ENCODE measurements at places on chromosomes 3 and 15.
A peak's percentile ranks its signal among the peaks of the same experiment; 100 is the strongest.

DNA sequence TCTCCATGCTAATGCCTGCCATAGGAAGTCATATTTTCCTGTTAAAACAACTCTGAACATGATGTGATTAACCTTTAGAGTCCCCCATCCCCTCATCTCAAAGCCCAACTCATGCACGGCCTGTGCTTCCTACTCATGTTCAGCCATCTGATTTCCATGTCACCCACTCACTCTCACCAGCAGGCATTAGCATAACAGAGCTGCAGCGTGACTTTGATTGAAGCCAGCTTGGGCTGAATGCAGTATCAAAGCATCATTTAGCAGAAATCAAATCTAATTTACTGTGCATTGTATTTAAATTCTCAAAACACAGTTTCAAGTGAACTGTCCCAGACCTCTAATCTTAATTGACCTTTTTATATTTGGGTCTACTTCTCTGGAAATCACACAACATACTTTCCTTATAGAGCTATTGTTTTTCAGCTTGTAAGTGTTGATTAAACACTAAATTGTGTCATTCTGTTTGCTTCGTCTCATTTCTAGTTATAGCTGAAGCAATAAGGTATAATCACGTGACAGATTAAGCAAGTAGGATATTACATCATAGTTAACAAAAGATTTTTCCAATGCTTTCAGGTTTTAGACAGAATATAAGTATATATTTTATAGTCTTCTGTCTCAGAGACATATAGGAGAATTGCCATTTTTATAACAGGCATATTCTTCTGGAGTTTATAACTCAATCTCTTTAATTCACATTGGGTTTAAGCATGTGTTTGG lies 501.5 kb downstream of the ROBO2 start:
- no peaks in the 10 kb centered on the region for H3K4me1 ChIP-seq
- H3K27ac ChIP-seq = no peak overlapping the region
- no peak for DNase-seq
- no peaks in the 10 kb centered on the region for H3K36me3 ChIP-seq
- no peaks in the 10 kb centered on the region for H3K27me3 ChIP-seq
- H3K4me3 ChIP-seq = no peak overlapping the region

- H3K27ac ChIP-seq = no peak overlapping the region
- DNase-seq = no peak
- H3K4me3 ChIP-seq = no peak overlapping the region
- no peaks in the 10 kb centered on the region for H3K36me3 ChIP-seq
- peaks cover 17% of the 10 kb centered on the region for H3K4me1 ChIP-seq
- H3K27me3 ChIP-seq = peaks cover 10% of the 10 kb centered on the region
These were observed 14.0 kb downstream of the TMEM158 start for GRCh38 chr3:45212095-45212468.

GRCh38 chr15:31279221-31280045 lies 47.2 kb upstream of the KLF13 start:
- H3K27ac ChIP-seq = no peak overlapping the region
- H3K4me1 ChIP-seq = peaks cover 14% of the 10 kb centered on the region
- H3K36me3 ChIP-seq = no peaks in the 10 kb centered on the region
- H3K27me3 ChIP-seq = no peaks in the 10 kb centered on the region
- DNase-seq = no peak

GRCh38 chr3:126937533-126937932 lies 45.4 kb upstream of the PLXNA1 start:
- no peak overlapping the region for H3K27ac ChIP-seq
- no peaks in the 10 kb centered on the region for H3K36me3 ChIP-seq
- H3K4me3 ChIP-seq = no peak overlapping the region
- DNase-seq = no peak
- no peaks in the 10 kb centered on the region for H3K4me1 ChIP-seq

DNA sequence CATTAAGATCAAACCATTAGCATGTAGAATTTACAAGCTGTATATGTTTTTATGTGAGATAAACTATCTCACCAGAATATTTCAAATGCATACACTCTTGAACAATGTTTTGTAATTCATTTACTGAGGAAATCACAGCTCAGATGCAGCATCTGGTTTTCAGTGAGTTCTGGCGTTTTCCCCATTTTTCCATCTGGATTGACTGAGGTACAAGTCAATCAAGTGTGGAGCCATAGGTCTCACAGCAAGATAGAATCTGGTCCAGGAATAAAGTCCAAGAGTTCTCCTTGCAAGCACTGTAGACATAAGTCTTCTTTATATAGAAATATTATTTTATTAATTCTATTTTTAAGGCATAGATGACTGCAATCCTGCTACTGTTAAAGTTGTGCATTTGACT lies 219.3 kb downstream of the ZBBX start:
- no peaks in the 10 kb centered on the region for H3K4me1 ChIP-seq

- no peak for DNase-seq
- no peaks in the 10 kb centered on the region for H3K36me3 ChIP-seq
- no peaks in the 10 kb centered on the region for H3K27me3 ChIP-seq
- no peaks in the 10 kb centered on the region for H3K4me1 ChIP-seq
These were observed 182.6 kb downstream of the ARRDC4 start for GRCh38 chr15:98143116-98143515.

GRCh38 chr15:88900309-88900981 lies 5.1 kb upstream of the HAPLN3 start:
- no peak overlapping the region for H3K27ac ChIP-seq
- no peaks in the 10 kb centered on the region for H3K27me3 ChIP-seq
- H3K4me1 ChIP-seq = peaks cover 67% of the 10 kb centered on the region
- DNase-seq = no peak
- H3K4me3 ChIP-seq = no peak overlapping the region

GRCh38 chr15:69049976-69050375 lies 35.5 kb downstream of the NOX5 start:
- DNase-seq = no peak
- H3K4me3 ChIP-seq = no peak overlapping the region
- H3K27ac ChIP-seq = no peak overlapping the region

DNA sequence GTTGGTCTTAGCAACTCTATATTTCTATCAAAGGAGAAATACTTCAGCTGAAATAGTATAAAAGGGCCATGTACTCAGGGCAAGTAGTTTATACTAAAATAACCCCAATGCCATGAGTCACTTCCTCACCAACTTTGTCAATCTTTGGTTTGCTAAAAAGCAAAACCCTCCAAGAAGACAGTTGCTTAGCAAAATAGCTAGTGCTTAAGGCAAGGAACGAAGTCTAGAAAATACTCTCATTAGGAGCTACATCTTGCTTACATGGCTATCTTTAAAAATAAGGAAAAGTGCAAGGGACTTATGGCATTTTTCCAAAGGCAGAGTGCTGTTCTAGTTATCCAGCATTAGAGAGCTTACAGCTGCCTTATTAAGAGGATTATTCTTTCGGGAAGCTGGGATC lies 28.4 kb downstream of the P3H2 start:
- H3K4me1 ChIP-seq = no peaks in the 10 kb centered on the region
- no peak overlapping the region for H3K27ac ChIP-seq
- H3K36me3 ChIP-seq = no peaks in the 10 kb centered on the region
- no peaks in the 10 kb centered on the region for H3K27me3 ChIP-seq
- H3K4me3 ChIP-seq = no peak overlapping the region
- DNase-seq = no peak

DNA sequence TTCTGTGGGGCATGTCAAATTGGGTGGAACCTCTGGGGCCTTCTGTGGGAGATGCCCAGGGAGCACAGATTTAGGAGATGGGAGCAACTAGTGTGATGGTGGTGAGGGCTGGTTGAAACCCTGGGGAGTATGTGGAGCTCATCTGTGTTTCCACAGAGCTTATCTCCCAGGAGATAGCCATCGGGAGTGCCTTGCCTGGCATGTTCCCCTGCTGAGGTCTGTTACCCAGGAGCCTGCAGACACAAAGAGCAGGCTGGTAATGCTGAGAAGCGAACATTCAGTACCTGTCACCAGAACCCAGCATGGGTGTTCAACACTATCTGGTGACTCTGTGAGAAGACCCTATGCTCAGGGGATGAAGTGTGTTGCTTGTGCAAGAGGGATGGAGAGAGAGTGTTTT lies 85.0 kb downstream of the CLSTN2 start:
- no peaks in the 10 kb centered on the region for H3K36me3 ChIP-seq
- H3K4me3 ChIP-seq = no peak overlapping the region
- DNase-seq = no peak
- H3K27ac ChIP-seq = no peak overlapping the region
- no peaks in the 10 kb centered on the region for H3K27me3 ChIP-seq
- no peaks in the 10 kb centered on the region for H3K4me1 ChIP-seq

DNA sequence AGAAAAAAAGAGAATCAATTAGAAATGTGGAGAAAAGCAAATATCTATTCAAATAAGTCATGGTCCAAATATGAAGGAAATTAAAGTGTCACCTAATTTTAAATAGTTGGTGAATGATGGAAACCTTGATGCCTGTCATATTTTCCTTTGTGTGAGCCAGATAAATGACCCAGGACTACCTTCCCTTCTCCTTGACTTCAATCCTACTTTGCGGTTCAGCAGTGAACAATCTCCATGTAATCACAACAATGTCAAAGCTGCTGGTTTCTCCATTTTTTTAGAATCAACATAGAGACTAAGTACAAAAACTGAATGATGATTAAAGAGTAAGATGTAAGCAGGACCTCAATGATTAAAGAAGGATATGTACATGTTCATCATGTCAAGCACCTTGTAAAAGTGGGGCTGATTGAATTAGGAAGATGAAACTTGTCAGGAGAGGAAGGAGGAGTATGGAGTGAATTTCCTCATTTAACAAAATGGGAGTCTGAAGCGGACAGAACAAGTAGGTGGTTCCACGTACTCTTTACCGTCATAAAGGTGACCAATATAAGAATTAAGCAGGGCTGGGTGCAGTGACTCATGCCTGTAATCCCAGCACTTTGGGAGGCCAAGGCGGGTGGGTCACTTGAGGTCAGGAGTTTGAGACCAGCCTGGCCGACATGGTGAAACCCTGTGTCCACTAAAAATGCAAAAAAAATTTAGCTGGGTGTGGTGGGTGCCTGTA lies 43.1 kb downstream of the TRPM1 start:
- no peaks in the 10 kb centered on the region for H3K27me3 ChIP-seq
- no peak overlapping the region for H3K4me3 ChIP-seq
- no peak overlapping the region for H3K27ac ChIP-seq
- DNase-seq = no peak

- H3K36me3 ChIP-seq = no peaks in the 10 kb centered on the region
- H3K4me1 ChIP-seq = peaks cover 92% of the 10 kb centered on the region
- no peak overlapping the region for H3K4me3 ChIP-seq
- no peak for DNase-seq
These were observed 24.3 kb downstream of the IRAK2 start for GRCh38 chr3:10188804-10189556.

GRCh38 chr3:158991146-158991705 lies 189.4 kb downstream of the MFSD1 start:
- no peak overlapping the region for H3K4me3 ChIP-seq
- no peaks in the 10 kb centered on the region for H3K36me3 ChIP-seq

GRCh38 chr15:98505611-98506031 lies 142.7 kb upstream of the IGF1R start:
- no peaks in the 10 kb centered on the region for H3K4me1 ChIP-seq
- H3K36me3 ChIP-seq = no peaks in the 10 kb centered on the region
- no peak overlapping the region for H3K27ac ChIP-seq
- peaks cover 6% of the 10 kb centered on the region for H3K27me3 ChIP-seq

GRCh38 chr15:22888120-22888859 lies 49.8 kb downstream of the NIPA2 start:
- H3K27ac ChIP-seq = no peak overlapping the region

DNA sequence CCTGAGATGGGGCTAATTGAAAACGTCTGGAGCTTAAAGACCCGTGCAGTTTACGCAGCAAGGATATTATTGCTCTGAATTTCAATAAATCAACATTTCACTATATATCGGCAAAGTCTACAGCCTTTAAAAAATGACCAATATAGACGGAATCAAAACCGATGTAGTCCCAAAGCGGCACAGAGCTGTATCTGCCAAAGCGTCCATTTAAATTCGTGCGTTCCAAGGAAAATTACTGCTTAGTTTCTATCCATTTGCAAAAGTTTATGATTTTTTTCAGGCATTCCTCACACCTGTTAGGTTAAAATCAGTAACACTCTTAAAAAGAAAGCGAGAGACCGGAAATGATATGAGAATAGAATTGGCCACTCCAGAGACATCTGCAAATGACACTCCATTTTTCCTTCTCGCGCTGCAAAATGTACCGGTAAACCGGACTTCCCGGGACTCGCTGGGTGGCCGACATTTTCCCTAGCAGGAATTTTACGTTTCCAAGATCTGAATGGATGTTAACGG lies 777 bp upstream of the EIF4A2 start:
- peaks cover 36% of the 10 kb centered on the region for H3K36me3 ChIP-seq
- no peaks in the 10 kb centered on the region for H3K27me3 ChIP-seq

GRCh38 chr15:77419836-77420609 lies at the start of gene PEAK1:
Gene PEAK1 (minus strand): TSS chr15:77420104. CDS start chr15:77181926, 238,178 bp downstream.
- H3K27me3 ChIP-seq = no peaks in the 10 kb centered on the region
- peaks cover 14% of the 10 kb centered on the region for H3K4me1 ChIP-seq
- peak; percentile 99 for DNase-seq
- no peaks in the 10 kb centered on the region for H3K36me3 ChIP-seq
- H3K27ac ChIP-seq = peak within 1 kb of the TSS; percentile 86

DNA sequence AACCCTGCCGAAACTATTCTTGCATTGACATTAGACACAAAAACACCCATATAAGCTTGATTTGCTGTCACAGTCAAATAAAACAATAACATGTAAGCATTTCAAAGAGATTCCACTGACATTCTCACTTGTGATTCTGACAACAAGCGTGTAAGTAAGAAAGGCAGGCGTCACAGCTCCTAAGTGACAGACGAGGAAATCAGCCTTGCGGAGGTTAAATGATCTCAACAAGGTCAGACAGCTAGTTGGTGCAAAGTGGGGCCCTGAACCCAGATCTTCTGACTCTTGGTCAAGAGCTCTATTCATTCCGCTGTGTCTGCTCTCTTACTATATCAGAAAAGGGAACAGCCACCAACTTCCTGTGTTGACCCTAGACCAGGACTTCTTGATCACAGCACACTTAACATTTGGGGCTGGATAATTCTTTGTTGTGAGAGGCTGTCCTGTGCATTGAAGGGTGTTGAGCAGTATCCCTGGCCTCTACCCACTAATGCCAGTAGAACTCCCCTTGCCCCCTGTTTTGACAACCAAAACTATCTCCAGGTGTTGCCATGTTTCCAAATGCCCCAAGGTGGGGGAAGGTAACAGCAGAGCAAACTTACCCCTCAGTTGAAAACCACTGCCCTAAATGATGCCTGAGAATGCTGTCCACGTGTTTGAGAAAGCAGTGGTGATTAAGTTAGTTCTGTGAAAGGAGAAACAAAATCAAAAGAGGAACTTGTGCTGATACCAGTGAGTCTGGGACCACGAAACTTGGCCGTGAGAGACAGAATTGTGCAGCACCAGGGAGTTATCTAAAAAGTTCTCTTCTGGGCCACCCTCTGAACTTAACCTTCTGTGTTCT lies 86.1 kb downstream of the LIPC start:
- H3K4me3 ChIP-seq = no peak overlapping the region
- H3K27ac ChIP-seq = peak overlapping the region; percentile 18
- peak; percentile 38 for DNase-seq

GRCh38 chr15:87343966-87344365 lies 912.6 kb downstream of the NTRK3 start:
- no peaks in the 10 kb centered on the region for H3K36me3 ChIP-seq
- H3K4me3 ChIP-seq = no peak overlapping the region
- no peaks in the 10 kb centered on the region for H3K4me1 ChIP-seq
- no peaks in the 10 kb centered on the region for H3K27me3 ChIP-seq
- no peak for DNase-seq
